MG63 (cell line): ENCODE measurements at places on chromosomes 1 and 21. TPM values are rescaled to one million over a fixed set of nuclear protein-coding genes. Genes with fewer than 3 reads are reported as not detected.

Gene C4BPB
- total RNA-seq = 3.5 TPM in 1 of 2 replicates, not detected in the other

Gene CLDN19
- 0.99 TPM in 1 of 2 replicates, not detected in the other for total RNA-seq

DNA sequence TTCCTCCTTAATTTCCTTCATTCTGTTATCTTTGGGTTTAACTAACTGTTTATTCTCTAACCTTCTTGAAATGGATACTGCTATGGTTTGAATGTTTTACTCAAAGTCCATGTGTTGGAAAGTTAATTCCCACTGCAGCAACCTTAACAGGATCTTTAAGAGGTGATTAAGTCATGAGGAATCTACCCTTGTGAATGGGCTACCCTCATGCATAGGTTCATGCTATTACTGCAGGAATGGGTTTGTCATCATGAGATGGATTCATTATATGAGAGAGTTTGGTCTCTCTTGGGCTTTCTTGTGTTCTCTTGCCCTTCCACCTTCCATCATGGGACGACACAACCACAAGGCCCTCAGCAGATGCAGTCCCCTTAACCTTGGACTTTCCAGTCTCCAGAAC lies 516.9 kb downstream of the ADGRL2 start:
- DNase-seq = no peak

- peak; percentile 92 for DNase-seq
Measured at GRCh38 chr1:226002667-226003501, 3.7 kb upstream of the SDE2 start.
